Activated naive CD8-positive, alpha-beta T cell treated with anti-CD3 and anti-CD28 coated beads, Interleukin-2, amount 10 ng/mL, durations not matched to agents 7 days and 5 days (primary cell): ENCODE measurements at places on chromosomes 3 and 15.

- H3K4me1 ChIP-seq, result no peaks in the 10 kb centered on the region
- H3K36me3 ChIP-seq, result no peaks in the 10 kb centered on the region
- H3K27ac ChIP-seq, result no peak overlapping the region
- H3K27me3 ChIP-seq, result no peaks in the 10 kb centered on the region
Observed at GRCh38 chr3:103894162-103894822, 1459.5 kb downstream of the ZPLD1 start.

GRCh38 chr3:5198313-5198677 lies 10.8 kb downstream of the EDEM1 start:
- peaks cover 59% of the 10 kb centered on the region for H3K4me1 ChIP-seq
- peak overlapping the region; percentile 91 for H3K27ac ChIP-seq
- H3K27me3 ChIP-seq, result no peaks in the 10 kb centered on the region
- peaks cover 50% of the 10 kb centered on the region for H3K36me3 ChIP-seq
- peak overlapping the region; percentile 56 for H3K4me3 ChIP-seq

DNA sequence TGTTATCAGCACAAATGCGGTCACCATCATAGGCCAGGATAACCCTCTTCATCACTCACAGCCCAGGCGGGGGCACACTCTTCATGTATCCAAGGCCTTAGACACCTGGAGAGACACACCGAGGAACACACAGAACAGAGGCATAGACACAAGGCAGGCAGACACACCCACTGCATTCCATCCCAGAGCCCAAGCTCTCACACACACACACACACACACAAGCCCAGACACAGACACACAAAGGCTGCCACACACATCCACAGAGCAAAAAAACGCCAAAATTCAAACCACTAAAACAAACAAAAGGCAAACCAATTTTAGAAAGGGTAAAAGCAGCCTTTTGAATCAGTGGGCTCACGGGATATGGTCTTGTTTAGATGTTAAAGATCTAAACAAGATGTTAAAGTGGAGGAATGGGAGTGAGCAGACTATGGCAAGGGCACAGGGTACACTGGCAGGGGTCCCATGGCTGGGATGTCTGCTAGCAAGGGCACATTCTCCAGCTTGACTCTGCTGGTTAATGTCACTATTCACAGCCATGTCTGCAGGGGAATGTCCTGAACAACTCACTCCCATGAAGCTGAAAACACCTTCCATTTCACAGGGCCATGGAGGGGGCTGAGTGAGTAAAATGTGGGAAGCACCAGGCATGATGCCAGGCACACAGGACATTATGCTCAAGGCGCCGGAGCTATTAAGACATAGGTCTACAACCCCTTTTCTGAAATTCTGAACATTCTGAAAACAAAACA lies 14.9 kb upstream of the CRABP1 start:
- no peaks in the 10 kb centered on the region for H3K36me3 ChIP-seq
- DNase-seq, result no peak
- H3K4me3 ChIP-seq, result no peak overlapping the region
- H3K27me3 ChIP-seq, result peaks cover 10% of the 10 kb centered on the region

GRCh38 chr15:79084308-79084968 lies 6.1 kb downstream of the RASGRF1 start:
- no peak for DNase-seq
- H3K4me3 ChIP-seq, result no peak overlapping the region
- no peaks in the 10 kb centered on the region for H3K36me3 ChIP-seq
- H3K27me3 ChIP-seq, result peaks cover 25% of the 10 kb centered on the region
- no peak overlapping the region for H3K27ac ChIP-seq

- no peak overlapping the region for H3K27ac ChIP-seq
- H3K36me3 ChIP-seq, result no peaks in the 10 kb centered on the region
- H3K27me3 ChIP-seq, result no peaks in the 10 kb centered on the region
- H3K4me3 ChIP-seq, result no peak overlapping the region
Observed at GRCh38 chr15:25183581-25184251, 228.9 kb downstream of the SNRPN start.
